ENCODE measurements at places on chromosomes 4 and X.

DNA sequence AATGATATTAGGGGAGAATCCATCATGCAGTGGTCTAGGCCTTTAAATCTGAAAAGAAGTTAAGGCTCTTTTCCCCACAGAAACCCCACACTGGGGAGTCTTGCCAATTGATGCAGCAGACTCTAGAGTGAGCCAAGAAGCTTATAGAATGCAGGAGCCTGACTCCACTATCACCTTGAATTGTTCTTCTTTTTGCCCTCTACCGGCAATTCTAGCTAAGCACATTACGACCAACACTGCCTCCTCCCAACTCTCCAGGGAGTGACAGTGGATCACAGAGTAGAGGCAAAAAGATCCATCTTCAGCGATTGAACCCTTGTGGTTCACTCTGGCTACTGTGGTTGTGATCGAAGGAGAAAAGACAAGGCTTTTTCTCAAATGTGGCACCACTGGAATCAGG is 331.5 kb downstream of the NKX6-1 start:
- no peak for DNase-seq

DNA sequence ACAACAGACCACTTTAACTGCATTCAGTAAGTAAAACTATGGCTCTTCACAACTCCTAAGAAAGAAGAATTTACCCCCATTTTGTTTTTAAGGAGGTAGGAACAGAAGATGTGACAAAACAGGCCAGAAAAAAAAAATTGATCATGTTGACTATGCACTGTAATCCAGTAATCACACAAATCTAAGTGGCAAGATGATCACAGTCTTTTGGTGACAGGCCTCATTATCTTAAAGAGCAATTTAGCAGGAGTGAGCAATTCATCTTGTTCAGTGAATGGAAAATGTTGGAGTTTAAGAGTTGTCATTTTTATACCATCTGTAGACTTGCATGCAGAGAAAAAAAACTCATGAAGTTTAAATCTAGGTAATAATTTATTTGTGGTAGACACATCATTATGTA is 115.1 kb downstream of the SLC39A8 start:
- DNase-seq, result no peak

- no peak for DNase-seq
These were observed 160.2 kb downstream of the NHS start for GRCh38 chrX:17535229-17535628.

DNA sequence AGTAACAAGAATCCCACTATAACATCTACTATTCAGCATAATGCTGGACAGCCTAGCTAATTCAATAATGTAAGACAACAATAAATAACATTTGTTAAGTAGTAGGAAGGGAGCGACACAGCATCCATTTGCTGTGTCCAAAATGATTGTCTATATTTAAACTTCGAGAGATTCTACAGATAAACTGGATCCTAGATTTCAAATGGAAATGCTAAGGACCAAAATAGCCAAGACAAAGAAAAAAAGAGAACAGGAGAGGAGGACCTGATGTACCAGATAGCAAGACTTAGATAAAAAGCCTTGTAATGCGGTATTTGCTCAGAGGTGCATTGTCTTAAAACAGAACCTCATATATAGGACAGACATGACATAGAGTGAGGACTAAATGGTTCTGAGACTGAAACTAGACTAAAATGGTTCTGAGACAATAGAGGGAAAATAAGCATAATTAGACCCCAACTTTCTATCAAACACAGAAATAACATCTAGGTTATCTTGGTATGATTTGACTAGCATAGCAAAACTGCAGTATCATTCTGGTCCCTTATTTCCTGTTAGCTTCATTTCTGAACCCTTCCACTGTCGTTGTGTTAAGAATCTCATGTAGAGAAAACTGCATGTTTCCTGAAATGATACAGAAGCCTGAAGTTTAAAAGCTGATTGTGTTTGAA is 3.8 kb downstream of the HPGDS start:
- DNase-seq, result peak; percentile 41

GRCh38 chr4:56314207-56314915 is 72.9 kb downstream of the AASDH start:
- no peak for DNase-seq

DNA sequence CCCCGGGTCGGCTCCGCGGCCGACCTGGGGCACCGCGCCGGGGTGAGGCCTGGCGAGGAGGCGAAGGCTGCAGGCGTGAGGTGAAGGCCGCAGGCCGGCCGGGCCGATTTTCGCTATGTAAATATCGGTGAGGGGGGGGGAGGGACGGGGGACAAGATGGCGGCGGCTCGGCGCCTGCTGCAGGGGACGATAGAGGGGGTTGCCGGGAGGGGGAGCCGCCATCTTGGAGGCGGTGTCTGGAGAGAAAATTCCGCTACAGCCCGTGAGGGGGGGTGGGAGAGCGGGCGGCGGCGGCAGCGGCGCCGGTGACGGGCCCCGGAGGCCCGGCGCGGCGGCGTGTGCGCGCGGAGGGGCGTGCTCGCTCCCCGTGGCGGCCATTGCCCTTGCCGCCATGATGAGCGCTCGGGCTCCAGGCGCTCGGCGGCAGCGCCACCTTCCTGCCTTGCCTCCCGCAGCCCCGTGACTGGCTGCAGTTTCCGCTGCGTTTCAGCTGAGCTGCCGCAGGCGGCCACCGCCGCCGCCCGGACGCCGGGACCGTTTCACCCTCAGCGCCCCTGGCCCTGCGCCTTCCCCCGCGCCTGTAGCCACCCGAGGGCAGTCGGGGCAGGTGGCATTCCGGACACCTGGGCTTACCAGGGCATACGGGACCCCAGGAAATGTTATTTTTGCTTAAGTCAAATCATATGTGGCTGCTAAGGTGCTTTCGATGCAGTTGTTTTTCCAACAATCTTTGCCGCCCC is 692 bp downstream of the ZFX start:
- peak; percentile 74 for DNase-seq

- peak; percentile 7 for DNase-seq
These were observed 72.2 kb upstream of the PPP3CA start for GRCh38 chr4:101419336-101420135.

- DNase-seq, result no peak
These were observed 38.7 kb downstream of the ANXA5 start for GRCh38 chr4:121658125-121658524.

GRCh38 chr4:168773388-168774195 is 236.5 kb downstream of the CBR4 start:
- DNase-seq, result no peak

DNA sequence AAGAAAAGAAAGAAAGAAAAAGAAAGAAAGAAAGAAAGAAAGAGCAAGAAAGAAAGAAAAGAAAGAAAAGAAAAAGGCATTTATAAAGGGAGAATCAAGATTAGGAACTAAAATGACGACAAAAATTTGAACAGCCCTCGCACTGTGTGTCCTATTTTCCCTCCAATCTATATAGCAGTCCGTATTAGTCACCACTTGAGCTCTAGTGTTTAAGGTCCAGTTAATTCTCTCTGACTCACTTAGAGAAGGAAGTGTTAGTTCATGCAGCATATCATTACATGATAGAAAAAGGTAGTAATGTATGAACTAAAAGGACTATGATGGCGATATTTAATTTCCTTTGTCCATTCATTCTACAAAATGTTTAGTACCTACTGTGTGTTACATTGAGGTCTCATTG is 122.7 kb downstream of the CBLL2 start:
- DNase-seq, result no peak

- no peak for DNase-seq
These were observed 26.2 kb downstream of the ZNF827 start for GRCh38 chr4:145912376-145912775.

DNA sequence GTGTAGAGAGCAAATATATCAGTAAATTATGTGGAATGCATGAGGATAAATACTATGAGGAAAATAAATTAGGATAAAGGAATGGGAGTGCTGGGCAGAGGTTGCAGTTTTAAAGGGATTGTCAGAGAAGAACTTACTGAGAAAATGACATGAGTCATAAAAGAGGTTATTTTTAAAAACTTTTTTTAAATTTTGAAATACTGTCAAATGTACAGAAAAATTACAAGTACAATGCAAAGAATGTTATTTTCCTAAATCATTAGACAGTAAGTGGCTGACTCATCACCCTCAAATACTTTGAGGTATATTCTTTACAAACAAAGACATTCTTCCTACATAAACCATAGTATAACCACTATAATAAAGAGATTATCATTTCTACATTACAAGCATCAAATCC is 29.8 kb upstream of the H2AZ1 start:
- DNase-seq, result no peak

DNA sequence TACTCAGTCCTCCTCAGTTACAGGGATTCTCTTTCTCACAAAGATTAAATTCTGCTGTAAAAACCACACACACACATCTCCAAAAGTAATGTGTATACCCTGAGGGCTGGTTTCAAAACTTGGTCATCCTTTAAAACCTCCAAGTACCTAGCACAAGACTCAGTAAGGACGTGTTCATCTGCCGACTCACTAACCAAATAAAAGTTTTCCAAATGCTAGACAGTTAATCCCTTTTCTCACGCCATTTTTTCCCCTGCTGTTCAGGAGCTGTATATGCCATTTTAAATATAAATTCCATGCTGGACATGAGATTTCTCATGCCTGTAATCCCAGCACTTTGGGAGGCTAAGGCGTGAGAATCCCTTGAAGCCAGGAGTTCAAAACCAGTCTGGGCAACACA is 3.9 kb upstream of the SAT1 start:
- DNase-seq, result no peak

- DNase-seq, result no peak
These were observed 429.7 kb downstream of the MAPK10 start for GRCh38 chr4:85929961-85930665.

DNA sequence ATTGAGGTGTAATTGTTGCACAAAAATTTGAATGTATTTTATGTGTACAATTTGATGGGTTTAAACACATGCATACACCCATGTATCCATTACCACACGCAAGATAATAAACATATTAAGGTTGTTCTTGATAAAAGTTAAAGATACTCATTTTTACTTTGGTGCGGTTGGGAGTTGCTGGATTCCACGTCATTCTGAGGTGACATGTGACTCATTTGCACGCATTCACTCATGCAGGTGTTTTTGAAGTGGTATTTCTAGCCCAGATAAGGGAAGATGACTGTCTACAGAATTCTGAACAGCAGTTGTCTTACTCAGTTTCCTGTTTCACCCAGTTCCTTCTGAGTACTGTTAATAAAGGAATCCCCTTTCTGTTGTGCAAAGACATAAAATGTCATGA is 142.0 kb downstream of the RTL3 start:
- DNase-seq, result no peak
